CD14-positive monocyte (primary cell): ENCODE measurements at places on chromosomes 4 and X.

- no peak for DNase-seq
These were observed 30.5 kb upstream of the SHOX start for GRCh38 chrX:599837-600715.

DNA sequence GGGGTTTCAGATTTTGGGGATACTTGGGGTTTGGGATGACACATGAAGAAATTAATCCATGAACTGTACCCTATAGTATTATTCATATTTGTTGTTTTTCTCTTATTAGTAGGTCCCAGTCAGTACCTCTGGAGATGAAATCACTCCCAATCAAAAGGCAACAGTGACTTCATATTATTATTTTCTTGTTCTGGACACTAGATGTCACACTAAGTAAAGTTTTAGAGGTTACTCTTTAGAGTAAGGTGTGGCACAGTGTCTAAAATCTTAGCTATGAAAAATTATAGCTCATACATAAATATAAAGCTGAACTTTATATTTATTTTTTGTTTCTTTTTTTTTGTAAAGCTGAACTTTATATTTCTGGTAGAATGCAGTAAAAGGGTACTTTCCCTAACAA, 35.1 kb downstream of the FAM114A1 start:
- DNase-seq = no peak

DNA sequence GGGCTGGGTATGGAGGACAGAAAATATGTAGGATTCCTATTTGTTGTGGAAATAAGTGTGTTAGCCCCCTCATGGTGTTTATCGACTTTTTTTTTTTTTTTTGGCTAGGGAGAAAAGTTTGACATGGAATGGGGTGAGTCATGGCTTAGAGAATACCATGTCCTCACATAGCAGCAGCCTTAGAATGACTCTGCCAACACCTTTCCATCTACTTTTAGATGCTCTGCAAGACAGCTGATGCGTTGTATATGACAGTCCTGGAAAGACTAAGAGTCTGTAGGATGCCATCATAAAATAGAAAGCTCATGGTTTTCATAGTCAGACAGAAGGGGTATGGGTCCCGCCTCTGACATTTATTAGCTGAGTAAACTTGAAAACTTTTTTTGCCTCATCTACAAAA, 37.7 kb downstream of the MTTP start:
- no peak for DNase-seq

- no peak for DNase-seq
These were observed 667.5 kb upstream of the MAGEB2 start for GRCh38 chrX:29547877-29548276.

DNA sequence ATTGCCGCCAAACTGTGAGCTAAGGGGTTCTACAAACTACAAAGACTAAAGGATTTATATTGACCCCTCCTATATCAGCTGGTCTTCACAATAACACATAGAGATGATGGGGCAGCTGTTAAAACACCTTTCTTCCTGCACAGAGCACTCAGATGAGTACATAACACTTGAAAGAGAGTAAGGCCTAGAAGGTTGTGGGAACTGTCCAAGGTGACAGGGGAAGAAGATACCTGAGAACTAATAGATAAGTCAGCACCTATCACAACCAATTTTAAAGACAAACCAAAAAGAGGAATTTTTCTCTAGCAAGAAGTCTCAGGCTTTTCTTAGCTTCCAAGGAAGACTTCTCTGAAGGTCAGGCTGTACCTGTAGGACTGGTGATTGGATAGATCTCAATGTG, 19.1 kb upstream of the CXCL6 start:
- DNase-seq = no peak

GRCh38 chr4:173543266-173543665, 13.2 kb upstream of the HAND2 start:
- DNase-seq = no peak

GRCh38 chr4:75327804-75328512, 186.2 kb downstream of the RCHY1 start:
- no peak for DNase-seq

DNA sequence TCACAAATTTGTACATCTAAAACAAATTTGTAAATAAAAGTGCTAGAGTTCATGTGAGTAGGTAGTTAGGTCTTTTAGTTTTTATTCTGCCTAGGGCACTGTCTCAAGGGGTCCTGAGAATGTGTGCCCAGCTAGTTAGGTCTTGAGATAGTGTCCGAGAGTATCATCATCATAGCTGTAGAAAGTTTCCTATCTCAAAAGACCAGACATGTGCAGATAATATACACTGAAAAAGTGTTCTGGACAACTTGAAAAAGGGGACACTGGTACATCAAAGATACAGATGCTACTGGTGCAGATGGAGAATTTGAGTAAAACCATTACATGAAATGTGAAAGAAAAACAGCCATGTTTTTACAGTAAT, 1.8 kb upstream of the ZCCHC4 start:
- DNase-seq = no peak

- DNase-seq = no peak
These were observed 304.9 kb upstream of the KLF3 start for GRCh38 chr4:38359113-38359512.

GRCh38 chr4:169037506-169037905, 27.5 kb upstream of the CBR4 start:
- DNase-seq = no peak

- no peak for DNase-seq
These were observed 10.2 kb downstream of the ABCD1 start for GRCh38 chrX:153734871-153735270.

GRCh38 chr4:177546745-177547144, 104.5 kb upstream of the AGA start:
- no peak for DNase-seq

- no peak for DNase-seq
These were observed 1219.3 kb upstream of the PRKX start for GRCh38 chrX:4932790-4933189.

GRCh38 chr4:101217353-101218031, 129.8 kb downstream of the PPP3CA start:
- no peak for DNase-seq

GRCh38 chr4:138927072-138927471, 88.5 kb upstream of the NOCT start:
- no peak for DNase-seq

GRCh38 chr4:68599150-68599549, 23.0 kb upstream of the UGT2B17 start:
- DNase-seq = no peak

DNA sequence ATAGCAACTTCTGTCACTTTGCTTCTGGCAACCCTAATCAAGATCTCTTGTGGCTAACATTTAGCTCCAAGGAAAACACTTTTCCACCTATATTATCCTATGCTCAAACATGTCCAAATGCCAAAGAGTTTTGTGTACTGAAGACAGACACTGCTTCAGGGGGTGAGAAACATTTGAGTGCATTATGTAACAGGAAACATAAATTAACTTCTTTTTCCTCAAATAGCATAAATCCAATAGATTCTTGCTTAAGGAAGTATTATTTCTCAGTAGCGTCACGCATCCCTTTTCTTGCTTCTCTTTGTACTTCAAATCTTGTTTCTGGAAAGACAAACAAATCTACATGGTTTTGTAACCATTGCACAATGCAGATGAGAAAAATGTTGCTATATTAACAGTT, 839.1 kb downstream of the GLUD2 start:
- DNase-seq = no peak

GRCh38 chrX:55697381-55697780, 20.2 kb upstream of the RRAGB start:
- no peak for DNase-seq

- no peak for DNase-seq
These were observed 618.0 kb downstream of the STPG2 start for GRCh38 chr4:97525236-97525635.

GRCh38 chrX:141814213-141814857, 23.8 kb upstream of the MAGEC3 start:
- DNase-seq = no peak

DNA sequence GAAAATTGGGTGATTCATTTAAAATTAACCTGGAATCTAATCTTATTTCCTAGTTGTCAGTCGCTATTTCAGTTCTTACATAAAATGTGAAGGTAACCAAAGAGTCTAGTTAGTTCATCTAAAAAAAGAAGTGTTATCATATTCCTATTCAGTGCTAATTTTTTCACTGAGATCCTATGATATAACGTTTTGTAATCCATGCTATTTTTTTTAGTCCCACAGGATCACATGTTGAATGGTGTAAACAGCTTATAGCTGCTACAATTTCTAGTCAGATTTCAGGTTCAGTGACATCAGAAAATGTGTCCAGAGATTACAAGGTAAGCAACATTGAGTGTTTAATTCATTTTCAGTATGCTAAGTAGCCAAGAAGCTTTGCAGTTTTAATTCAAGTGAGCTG, 5.8 kb downstream of the MTMR1 start:
- no peak for DNase-seq

DNA sequence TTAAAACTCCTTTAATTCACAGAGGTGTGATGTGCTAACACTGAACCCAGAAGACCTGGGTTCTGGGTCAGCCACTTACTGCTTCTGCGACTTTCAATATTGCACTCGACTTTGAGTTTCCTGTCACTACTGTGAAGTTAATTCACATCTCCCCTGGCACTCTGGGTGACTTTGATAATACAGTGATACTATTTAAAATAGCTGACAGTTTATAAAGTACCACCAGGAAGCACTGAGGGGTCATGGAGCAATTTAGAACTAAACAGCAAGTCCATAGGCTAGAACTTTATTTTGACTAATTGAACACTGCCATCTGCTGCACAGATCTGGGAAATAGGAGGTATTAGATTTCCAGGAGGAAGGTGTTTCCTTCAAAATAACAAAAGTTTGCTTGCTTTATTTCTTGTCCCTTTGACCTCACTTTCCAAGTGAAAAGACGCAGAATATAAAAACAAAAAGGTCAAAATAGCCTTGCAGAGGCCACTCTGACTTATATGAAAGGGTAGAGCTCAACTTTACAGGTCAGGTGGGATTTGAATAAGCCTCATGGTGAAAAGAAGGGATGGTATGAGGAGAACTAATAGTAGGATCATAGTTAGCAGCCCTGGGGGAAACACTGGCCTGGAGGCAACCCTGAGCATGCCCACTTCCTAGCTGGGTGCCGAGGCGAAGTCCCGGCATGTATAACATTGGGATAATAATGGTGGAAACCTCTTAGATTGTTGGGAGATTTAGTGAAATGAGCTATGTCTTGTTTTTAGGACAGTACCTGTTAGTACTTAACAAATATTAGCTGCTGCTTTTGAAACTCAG, 53.4 kb downstream of the ZNF518B start:
- peak; percentile 15 for DNase-seq

- no peak for DNase-seq
These were observed 819.8 kb downstream of the CCSER1 start for GRCh38 chr4:90946945-90947344.
